Stimulated activated CD4-positive, alpha-beta T cell treated with anti-CD3 and anti-CD28 coated beads, Interleukin-1b, Interleukin-23, amount 100 ng/mL, for 4 hours (primary cell): ENCODE measurements at places on chromosomes 16 and 17.
A peak's percentile ranks its signal among the peaks of the same experiment; 100 is the strongest.

DNA sequence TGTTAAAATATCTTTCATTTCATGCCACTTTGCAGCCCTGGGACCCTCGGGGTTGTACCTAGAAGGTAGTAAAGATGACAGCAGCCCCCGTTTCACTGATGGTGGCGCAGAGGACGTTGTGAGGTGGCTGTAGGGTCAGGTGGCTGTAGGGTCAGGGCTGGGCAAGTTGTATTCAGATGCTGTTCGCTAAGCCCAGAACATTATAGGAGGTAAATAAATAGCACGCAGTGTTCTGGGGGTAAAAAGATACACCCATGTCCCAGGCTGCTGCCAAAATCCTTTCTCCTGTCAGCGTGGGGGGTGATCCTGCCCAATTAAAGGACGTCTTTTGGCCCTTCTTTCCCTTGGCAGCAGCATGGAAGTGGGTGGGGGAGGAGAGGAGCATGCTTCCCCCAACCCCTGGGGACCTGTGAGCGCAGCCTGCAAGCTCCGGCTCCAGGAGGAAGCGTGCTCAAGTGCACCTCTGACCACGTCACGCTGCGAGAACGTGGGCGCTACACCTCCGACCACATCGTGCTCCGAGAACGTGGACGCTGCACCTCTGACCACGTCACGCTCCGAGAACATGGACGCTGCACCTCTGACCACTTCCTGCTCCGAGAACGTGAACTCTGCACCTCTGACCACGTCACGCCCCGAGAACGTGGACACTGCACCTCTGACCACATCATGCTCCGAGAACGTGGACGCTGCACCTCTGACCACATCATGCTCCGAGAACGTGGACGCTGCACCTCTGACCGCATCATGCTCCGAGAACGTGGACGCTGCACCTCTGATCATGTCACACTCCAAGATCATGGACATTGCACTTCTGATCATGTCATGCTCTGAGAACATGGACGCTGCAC, 182.1 kb downstream of the RPTOR start:
- no peak for DNase-seq

DNA sequence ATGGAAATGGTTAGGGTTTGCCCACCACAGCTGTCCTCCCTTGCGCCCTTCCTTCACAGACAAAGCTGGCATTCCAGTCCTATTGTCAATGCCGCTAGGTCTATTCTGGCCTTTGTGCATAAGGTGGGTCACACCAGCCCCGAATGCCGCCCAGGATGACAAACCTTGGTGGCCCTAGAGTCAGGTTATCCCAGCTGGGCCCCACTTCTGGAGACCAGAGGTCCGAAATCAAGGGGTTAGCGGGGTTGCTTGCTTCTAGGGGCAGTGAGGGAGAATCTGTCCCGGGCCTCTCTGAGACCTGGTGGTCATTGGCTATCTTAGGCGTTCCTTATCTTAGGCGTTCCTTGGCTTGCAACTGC, 472.1 kb downstream of the SOX9 start:
- DNase-seq, result no peak

DNA sequence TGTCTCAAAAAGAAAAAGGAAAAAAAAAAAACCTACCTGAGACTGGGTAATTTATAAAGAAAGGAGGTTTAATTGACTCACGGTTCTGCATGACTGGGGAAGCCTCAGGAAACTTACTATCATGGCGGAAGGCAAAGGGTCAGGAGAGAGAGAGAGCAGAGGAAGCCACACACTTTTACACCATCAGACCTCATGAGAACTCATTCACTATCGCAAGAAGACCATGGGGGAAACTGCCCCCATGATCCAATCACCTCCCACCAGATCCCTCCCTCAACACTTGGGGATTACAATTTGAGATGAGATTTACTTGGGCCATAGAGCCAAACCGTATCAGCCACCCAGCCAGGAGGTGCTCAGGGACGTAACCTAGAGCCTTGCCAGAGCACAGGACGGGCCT, 20.8 kb downstream of the NAGPA start:
- no peak for DNase-seq

DNA sequence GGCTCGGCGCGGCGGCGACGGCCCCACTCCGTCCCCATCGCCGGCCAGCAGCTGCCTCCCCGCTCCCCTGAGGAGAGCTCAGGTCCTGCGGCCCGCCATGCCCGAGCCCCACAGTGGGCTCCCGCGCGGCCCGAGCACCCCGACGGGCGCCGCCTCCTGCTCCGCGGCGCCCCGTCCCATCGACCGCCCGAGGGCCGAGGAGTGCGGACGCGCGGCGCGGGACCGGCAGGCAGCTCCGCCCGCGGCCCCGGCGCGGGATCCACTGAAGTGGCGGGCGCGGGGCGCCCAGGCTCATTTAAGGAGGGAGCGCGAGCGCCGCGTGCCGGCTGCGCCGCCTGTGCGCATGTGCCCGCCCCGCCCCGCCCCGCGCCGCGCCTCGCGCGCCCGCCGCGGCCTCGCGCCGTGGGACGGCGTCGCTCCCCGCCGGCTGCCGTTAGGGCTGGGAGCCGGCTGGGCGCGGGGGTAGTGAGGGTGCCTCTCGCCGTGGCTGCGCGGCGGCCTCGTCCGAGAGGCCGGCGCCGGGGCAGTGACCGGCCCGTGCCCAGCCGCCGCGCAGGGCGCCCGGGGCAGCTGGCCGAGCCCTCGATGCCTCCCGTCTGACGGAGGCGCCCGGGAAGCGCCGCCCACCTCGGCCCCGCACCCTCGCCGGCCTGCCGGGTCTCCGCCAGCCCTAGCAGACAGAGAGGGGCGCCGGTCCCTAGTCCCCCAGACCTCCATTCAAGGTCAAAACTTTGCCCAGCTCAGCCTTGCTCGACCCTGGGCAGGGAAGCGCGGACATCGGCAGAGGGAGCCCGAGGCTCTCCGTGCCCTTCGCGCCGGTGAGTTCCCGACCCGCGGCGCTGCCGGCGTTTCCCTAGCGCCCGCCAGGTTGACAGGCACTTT, at the start of gene NETO2:
Gene NETO2, minus strand, starts transcription at position 269 of the 882 bp plus-strand sequence. CDS start 333 bp downstream, outside the sequence.
- peak; percentile 50 for DNase-seq

DNA sequence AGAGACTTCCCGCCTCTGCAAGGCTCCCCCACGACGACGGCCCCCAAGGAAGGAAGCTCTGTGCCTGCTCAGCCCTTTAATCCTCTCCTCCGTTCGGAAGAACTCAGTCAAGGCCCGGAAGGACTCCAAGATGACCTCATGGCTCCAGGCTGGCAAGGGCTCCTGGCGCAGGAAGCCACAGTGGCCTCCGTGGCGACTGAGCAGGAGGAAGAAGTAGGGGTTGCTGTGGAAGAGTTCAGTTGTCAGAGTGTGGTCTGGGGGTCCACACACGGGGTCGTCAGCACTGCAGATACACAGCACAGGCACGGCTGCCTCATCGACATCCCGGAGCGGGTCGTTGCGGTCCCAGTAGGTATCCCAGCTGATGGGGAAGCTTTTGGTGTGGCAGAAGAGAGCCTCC, 4.2 kb downstream of the ABHD15 start:
- DNase-seq, result no peak

DNA sequence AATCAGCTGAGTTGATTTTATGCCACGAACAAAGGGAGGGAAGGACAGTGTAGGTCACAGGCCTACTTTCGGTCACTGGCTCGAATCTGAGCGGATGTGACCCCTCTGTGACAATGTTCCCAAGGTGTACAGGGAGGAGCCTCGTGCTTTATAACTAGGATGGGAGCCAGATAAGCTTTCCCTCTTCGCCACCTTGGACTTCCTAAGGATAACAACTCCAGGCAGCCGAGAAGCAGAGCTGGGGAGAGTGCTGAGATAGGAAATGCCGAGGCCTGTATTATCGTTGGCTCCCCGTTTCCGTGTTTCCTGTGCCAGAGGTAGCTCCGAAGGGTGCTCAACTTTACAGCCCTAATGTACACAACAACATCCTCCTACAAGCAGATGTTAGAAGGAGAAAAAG, 217.8 kb upstream of the IRX3 start:
- DNase-seq, result no peak

- DNase-seq, result peak; percentile 50
These were observed 162.6 kb upstream of the PLCG2 start for GRCh38 chr16:81616321-81617020.

DNA sequence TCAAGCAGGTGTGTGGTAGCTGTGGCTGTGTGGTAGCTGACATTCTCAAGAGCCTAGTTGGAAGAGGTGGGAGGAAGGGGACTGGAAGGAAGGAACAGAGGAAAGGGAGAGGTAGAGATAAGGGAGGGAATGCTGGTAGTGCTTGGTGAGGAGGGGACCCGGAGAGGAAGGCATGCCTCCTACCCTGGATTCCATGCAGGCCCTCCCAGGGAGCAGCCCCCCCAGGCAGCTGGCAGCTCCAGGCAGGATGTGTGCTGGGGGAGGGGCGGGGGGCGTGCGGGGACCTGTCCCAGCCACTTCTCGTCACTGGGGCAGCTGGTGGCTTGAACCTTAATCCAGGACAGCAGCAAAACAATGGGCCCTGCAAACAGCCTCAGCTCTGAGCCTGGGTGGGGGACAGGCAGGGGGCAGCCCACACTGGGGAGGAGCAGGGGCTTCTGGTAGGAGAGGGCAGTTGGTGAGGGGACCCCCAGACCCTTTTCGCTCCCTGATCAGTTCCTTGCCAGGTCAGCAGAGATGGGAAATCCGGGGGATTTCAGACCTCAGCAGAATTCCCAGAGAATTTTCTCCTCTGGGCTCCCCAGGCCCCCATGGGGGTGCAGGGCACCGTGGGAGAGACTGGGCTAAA, 27.1 kb downstream of the ARHGAP23 start:
- no peak for DNase-seq

DNA sequence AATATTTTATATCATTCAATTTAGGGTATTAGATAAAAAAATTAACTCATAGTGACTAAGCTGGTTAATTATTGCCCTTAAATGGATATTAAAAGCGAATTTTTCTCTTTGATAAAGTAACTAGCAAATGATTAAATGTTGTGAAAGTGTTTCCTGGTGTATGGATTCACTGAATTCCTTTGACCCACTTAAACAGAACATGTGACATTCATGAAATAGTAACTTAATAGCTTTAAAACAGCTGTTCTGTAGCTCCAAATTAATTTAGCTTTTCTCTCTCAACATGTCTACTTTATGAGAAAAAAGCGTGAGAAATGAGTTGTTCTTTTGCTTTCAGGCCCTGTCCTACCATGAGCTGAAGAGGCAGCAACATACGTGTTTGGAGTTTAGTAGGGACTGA, 36.4 kb upstream of the APPBP2 start:
- no peak for DNase-seq

DNA sequence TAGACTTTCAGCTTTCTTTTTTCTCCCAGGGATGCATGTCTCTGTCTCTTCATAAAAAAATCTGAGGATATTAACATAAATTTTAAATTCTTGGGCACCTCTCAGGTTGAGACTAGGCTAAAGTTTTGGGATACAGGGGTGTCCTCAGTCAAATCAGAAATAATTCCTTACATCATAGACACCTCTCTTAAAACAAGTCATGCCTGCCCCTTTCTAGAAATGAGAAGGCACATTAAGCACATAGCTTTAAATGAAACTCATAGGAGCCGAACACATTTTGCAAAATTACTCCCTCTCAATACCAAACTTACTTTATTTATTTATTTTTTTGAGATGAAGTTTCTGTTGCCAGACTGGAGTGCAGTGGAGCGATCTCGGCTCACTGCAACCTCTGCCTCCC, 67.3 kb upstream of the BCAR1 start:
- no peak for DNase-seq

DNA sequence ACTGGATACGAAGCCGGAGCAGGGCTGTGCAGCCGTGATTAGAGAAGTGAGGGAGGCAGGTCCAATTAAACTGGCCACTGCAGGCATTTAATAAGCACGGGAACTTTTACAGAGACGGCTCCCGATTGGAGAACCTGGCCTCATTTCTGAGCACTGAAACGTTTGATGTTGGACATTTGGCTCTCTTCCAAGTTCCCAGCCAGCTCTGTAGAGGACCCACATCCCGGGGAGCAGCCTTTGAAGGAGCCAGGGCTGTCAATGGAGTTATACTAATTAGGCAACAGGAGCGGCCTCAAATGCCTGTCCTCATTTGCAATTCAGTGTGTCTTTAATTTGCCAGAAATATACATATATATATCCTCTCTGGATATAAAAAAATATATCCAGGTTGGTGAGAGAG, 499.4 kb upstream of the C16orf82 start:
- DNase-seq, result no peak

DNA sequence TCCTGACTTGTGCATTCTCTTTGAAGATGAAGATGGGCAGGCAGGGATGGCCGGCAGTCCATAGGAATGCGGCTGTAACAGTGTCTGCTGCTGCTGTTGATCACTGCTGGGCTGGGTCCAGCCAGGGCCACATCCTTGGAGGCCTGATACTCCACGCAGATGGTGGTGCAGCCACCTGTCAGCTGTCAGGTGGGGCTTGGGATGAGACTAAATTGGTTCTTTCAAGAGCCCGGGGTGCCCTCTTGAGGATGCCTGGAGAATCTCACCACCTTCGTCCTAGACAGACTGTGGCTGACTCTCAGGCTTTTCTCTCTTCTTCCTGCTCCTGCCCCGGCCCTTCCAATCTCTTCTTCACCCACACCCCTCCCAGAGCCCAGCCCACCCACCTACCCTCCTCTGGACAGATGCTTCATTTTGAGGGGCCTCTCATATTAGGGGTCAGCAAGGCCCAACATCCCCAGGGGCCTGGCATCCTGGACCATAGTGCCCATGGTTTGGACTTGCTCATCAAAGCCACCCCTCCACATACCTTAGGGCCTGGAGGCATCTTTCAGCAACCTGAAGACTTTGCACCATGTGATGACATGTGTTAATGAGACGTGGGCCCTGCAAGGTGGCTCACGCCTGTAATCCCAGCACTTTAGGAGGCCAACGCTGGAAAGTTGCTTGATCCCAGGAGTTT, 19.1 kb downstream of the OSBPL7 start:
- DNase-seq, result peak; percentile 63

- DNase-seq, result no peak
These were observed 122.3 kb upstream of the CIBAR2 start for GRCh38 chr16:85234310-85235204.

DNA sequence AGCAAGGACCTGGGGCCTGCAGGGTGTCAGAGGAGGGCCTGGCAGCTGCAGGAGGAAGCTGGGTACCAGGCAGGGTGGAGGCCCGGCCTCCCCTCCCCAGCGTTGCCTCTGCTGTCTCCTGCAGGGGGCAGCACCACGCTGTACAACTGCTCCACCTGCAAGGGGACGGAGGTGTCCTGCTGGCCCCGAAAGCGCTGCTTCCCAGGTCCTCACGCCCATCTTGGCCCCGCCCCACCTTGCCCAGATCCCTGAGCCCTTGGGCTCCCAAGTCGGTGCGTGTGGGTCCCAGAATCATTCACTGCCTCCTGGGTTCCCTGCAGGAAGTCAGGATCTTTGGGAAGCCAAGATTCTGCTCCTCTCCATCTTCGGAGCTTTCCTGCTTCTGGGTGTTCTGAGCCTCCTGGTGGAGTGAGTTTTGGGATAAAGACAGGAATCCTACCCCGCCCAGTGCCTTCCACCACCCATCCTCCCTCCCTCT, 1.2 kb downstream of the TMEM95 start:
- DNase-seq, result peak; percentile 80
